ENCODE measurements at places on chromosomes 7 and 10. TPM values are rescaled to one million over a fixed set of nuclear protein-coding genes. Genes with fewer than 3 reads are reported as not detected.

KEL gene
- total RNA-seq, result 1.6 TPM

NRBF2 gene
- total RNA-seq, result 24.3 TPM

NDUFB2 gene
- 161 TPM for total RNA-seq

PRKG1 gene
- 23.6 TPM for total RNA-seq

VCL gene
- total RNA-seq, result 106 TPM

KLF14 gene
- total RNA-seq, result not detected

TMEM176A gene
- 57.4 TPM for total RNA-seq

SMO gene
- 3.1 TPM for total RNA-seq

PITRM1 gene
- total RNA-seq, result 60.2 TPM

DNA sequence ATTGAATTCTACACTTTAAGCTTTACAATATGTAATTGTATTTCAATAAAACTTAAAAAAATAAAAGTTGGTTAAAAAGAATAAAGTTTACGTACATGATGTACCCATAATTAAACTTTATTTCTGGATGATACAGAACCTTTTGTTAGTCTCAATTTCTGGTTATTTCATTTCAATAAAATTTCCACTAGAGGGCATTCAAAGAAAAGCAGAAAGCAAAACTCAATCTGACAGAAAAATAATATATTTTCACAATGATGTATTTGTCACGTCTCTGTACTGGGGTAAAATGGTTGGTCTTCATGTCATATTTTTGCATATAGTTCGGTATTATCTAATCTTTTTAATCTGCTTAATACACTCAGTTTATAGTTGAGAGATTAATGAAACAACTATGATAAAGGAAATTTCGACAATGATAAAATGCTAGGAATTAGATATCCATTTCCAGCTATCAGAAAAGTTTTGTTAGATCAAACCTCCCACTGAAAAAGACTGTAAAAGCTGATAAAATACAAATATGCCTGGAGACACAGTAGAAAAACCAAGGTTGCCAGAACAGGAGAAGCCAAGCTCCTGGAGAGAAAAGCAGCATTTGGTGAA, 27.4 kb downstream of the ASZ1 start:
- no peaks in the 10 kb centered on the region for H3K36me3 ChIP-seq
- H3K27ac ChIP-seq, result no peak overlapping the region

DNA sequence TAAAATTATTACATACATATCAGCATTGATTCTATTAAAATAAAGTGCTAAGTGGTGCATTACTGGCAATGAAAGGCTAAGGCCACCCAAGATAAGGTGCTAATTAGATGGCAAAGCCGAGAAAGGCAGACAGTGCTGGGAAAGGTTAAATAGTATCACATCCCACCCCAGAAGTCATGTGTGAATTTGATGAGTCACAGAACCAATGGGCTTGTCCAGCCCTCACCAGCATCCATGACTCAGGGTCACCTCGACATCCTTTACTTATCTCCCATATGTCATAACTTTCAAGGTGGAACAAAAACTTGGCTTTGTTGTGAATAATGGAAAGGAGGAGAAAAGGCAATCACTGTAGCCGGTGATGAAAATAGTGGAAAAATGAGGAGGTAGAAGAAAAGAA, 459.1 kb downstream of the PLXNA4 start:
- no peaks in the 10 kb centered on the region for H3K27me3 ChIP-seq
- no peaks in the 10 kb centered on the region for H3K36me3 ChIP-seq

DNA sequence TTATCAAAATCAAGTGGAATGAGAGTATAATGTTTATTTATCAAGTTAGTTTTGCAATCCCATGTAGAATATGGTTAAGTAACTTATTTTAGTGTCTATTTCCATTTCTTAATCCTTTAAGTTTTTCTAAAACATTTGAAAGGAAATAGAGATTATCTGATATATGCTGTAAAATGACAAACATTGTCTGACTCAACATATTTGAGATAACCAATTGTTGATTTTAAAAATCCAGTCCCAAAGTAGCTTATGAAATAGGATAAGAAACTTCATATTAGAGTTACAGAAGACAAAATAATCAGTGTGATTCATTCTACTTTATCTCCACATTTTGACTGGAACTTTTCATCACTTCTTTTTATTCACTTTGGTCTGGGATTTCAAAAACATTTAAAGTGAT, 38.7 kb upstream of the CDK1 start:
- no peaks in the 10 kb centered on the region for H3K4me1 ChIP-seq
- H3K36me3 ChIP-seq, result no peaks in the 10 kb centered on the region
- no peak for DNase-seq

DNA sequence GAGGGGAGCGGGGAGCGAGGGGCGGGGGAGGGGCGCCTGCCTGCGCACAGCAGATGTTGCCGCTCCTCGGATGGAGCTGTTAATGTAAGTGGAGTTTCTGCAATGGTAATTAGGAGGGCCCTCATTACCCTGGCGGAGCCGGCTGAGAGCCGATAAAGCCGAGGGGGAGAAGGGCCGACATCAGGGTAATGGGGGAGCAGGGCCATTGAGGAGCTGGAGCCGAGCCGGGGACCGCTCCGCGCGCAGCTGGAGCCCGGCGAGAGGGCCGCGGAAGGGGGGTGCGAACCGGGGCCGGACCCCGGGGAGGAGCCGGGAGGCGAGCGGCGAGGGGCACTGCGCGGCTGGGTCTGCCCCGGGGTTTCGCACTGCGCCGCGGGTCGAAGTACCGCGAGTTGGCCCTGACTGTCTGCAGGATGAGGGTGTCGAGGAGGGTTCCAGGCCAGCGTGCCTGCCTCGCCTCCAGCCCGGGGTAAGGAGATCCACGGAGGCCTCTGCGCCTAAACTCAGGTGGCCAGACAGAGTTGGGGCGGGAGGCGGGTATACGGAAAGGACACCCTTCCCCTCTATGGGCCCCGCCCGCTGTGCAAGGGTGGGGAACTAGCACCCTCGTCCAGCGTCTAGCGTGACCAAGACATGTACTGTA, 55.0 kb upstream of the LBX1 start:
- DNase-seq, result no peak
- H3K36me3 ChIP-seq, result no peaks in the 10 kb centered on the region

GRCh38 chr10:16585103-16585502, 63.4 kb upstream of the C1QL3 start:
- H3K4me3 ChIP-seq, result no peak overlapping the region
- H3K27me3 ChIP-seq, result no peaks in the 10 kb centered on the region
- H3K36me3 ChIP-seq, result no peaks in the 10 kb centered on the region
- no peak overlapping the region for H3K27ac ChIP-seq

GRCh38 chr7:51102828-51103227, 213.8 kb downstream of the COBL start:
- H3K4me1 ChIP-seq, result no peaks in the 10 kb centered on the region
- no peaks in the 10 kb centered on the region for H3K27me3 ChIP-seq
- no peak for DNase-seq
- no peak overlapping the region for H3K4me3 ChIP-seq
- H3K36me3 ChIP-seq, result no peaks in the 10 kb centered on the region

DNA sequence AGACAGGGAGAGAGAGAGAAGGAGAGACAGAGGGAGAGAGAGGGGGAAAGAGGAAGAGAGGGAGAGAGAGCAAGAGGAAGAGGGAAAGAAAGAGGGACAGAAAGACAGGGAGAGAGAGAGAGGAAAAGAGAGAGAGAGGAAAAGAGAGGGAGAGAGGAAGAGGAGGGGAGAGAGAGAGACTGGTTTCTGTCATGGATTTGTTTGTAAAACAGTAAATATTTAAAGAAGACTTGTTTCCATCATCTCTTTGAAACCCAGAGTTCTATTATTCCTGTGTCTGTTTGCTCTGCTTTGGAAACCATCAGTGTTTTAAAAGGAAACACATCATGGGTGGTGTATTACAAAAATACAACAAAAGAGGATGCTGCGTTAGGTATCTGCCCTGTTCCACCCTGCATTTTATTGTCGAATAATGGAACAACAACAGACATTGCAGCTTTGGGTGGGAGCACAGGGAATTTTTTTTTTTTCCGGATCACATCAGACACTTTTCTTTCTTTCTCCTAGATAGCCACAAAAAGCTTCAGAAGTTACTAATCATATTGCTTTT, 150.7 kb upstream of the RSU1 start:
- H3K4me3 ChIP-seq, result no peak overlapping the region
- peak overlapping the region; percentile 57 for H3K27ac ChIP-seq
- H3K4me1 ChIP-seq, result peaks cover 28% of the 10 kb centered on the region
- H3K27me3 ChIP-seq, result no peaks in the 10 kb centered on the region
- DNase-seq, result no peak

GRCh38 chr10:60828489-60828852, 50.2 kb downstream of the CDK1 start:
- H3K36me3 ChIP-seq, result no peaks in the 10 kb centered on the region
- no peak for DNase-seq
- H3K27me3 ChIP-seq, result no peaks in the 10 kb centered on the region
- peaks cover 22% of the 10 kb centered on the region for H3K4me1 ChIP-seq

DNA sequence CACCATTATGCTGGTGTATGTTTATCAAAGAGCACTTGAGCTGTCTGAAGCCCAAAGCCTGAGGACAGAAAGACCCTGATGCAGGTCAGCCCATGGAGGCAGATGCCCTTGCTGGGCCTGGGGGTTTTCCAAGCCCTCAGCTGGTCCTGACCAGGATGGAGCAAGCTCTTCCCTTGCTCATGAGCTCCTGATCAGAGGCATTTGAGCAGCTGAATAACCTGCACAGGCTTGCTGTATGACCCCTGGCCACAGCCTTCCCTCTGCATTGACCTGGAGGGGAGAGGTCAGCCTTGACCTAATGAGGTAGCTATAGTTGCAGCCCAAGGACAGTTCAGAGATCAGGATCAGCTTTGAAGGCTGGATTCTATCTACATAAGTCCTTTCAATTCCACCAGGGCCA, 13.0 kb downstream of the AQP1 start:
- peaks cover 68% of the 10 kb centered on the region for H3K36me3 ChIP-seq
- no peak overlapping the region for H3K27ac ChIP-seq
- no peak for DNase-seq

DNA sequence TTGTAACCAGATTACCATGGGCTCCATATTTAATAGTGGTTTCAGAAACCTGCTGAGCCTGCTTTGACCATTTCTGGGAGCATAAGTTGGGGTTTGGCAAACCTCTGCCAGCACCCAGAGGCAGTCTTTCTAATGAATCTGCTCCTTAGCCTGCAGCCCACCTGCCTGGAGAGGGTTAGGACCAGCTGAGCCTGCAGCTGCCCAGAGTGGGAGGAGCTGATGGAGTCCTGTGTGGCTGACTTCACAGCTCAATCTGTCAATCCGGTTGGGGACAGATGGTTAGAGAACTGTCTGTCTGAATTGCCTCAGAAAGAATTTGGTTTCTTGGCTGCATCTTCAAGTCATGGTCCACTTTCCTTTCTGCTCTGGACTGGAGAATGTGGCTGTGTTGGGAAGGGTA, 444.6 kb downstream of the NRG3 start:
- H3K4me3 ChIP-seq, result no peak overlapping the region
- DNase-seq, result no peak
- no peaks in the 10 kb centered on the region for H3K27me3 ChIP-seq
- H3K27ac ChIP-seq, result no peak overlapping the region
- H3K4me1 ChIP-seq, result no peaks in the 10 kb centered on the region
- no peaks in the 10 kb centered on the region for H3K36me3 ChIP-seq

DNA sequence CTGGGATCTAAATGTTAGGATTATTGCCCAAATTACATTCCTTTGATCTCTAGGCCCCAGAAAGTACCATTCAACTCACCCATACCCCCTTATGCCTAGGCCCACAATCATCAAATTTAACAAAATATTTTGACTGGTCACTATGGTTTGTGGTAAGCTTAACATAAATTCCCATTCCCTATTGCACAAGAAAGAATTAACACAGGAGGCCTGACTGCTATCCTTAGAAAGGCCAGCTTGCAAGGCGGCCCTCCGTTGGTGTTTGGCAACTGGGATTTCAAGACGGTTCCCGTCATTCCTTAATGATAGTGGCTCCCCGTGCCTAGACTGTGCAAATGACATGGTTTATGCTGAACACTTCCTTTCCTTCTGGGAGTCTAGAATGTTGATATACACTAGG, 29.6 kb downstream of the ARHGAP21 start:
- no peaks in the 10 kb centered on the region for H3K36me3 ChIP-seq
- H3K4me1 ChIP-seq, result peaks cover 5% of the 10 kb centered on the region
- no peaks in the 10 kb centered on the region for H3K27me3 ChIP-seq
- DNase-seq, result no peak

DNA sequence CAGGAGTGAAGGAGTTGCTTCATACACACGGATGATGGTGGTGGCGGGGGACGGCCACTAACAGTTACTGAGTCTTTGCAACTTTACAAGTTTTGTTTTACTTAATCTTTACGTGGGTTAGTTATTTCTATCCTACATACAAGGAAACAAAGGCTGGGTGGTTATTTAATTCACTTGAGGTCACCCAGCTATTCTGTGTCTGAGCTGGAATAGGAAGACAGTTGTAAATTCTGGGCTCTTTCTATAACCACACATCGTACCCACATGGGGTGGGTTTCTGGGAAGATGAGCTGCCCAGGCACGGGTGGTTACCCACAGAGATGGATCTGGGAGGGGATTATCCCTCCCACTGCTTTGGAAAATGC, 137.9 kb downstream of the ANLN start:
- no peaks in the 10 kb centered on the region for H3K36me3 ChIP-seq
- no peak overlapping the region for H3K27ac ChIP-seq
- no peak for DNase-seq
- no peaks in the 10 kb centered on the region for H3K27me3 ChIP-seq
- no peaks in the 10 kb centered on the region for H3K4me1 ChIP-seq

GRCh38 chr7:97971990-97972943, 17.7 kb downstream of the OCM2 start:
- H3K27ac ChIP-seq, result peak overlapping the region; percentile 79
- DNase-seq, result peak; percentile 90
- no peaks in the 10 kb centered on the region for H3K27me3 ChIP-seq
- peaks cover 10% of the 10 kb centered on the region for H3K4me1 ChIP-seq

DNA sequence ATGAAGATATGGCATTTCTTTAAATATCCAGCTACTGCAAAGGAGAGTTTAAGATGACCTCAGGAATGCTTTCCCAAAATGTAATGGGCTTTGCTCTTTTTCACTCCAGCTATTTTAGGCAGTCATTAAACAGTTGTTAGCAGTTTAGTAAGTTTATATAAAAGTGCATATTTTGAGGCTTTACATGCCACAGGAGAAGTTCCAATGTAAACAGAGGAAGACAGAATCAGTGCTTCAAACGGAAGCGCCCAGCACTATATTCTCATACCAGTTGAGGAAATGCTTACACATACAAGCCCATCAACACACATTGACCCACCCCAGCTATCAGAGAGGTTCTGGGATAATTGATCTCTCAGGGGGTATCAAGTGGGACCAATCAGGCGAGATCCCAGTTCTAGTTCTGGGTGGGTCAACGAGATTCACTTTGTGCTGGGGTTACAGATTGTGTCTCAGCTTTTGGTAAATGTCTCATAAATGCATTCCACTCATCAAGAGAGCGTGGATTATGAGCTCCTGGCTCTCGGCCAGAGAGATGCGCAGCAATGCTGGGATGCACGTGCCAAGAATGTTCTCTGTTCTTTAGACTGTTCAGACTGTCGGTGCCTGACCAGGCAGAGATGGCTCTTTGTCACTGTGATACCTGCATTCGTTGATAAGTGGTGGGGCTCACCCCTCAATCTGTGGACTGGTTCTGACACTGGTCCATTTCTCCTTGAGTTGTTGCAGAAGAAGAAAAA, 55.0 kb downstream of the CACNB2 start:
- peaks cover 7% of the 10 kb centered on the region for H3K4me1 ChIP-seq
- no peak overlapping the region for H3K4me3 ChIP-seq
- no peaks in the 10 kb centered on the region for H3K27me3 ChIP-seq
- DNase-seq, result no peak
- no peak overlapping the region for H3K27ac ChIP-seq

- peak overlapping the region; percentile 12 for H3K4me3 ChIP-seq
- no peaks in the 10 kb centered on the region for H3K36me3 ChIP-seq
- no peaks in the 10 kb centered on the region for H3K27me3 ChIP-seq
- no peaks in the 10 kb centered on the region for H3K4me1 ChIP-seq
- H3K27ac ChIP-seq, result no peak overlapping the region
- no peak for DNase-seq
Observed at GRCh38 chr7:35420656-35421055, 166.8 kb upstream of the TBX20 start.

Measured in lower lobe of right lung (tissue), 2 donors.